ENCODE measurements at places on chromosomes 5 and 9.

DNA sequence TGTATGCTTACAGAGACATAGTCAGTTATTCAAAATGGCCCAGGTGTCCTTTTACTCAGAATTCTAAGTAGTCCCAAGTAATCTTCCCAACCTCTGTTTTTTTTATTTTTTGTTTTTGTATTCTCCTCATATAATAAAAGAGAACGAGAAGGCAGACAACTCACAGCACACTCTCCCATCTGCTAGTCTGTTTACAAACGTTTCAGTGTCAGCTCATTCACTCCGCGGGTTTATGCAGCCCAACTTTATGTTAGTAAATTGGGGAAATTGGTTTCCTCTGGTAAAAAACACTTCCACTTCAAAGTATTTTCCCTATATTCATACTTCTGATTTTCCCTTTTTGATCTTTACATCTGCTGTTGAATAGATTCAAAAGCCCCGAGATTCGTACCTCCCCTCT is 347.2 kb downstream of the EFNA5 start:
- DNase-seq = no peak

- DNase-seq = no peak
Measured at GRCh38 chr5:116669261-116670031, 94.8 kb upstream of the SEMA6A start.

DNA sequence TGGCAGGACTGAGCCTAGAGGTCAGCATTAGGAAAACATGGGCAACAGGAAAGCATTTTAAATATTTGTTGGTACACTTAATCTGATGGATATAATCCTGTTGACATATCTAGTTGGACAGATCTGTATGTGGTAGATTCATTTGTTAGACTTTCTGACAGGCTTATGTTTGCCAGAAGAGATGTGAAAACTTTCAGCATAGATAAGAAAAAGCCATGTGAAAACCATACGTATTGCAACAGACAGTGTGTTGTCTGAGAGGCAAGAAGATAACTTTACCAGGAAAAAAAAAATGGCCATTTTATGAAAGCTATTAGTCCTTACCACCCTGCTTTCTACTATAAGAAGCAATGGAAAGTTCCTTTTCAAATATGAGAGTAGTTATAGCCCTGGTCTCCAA is 1902.2 kb upstream of the C9orf72 start:
- DNase-seq = no peak

DNA sequence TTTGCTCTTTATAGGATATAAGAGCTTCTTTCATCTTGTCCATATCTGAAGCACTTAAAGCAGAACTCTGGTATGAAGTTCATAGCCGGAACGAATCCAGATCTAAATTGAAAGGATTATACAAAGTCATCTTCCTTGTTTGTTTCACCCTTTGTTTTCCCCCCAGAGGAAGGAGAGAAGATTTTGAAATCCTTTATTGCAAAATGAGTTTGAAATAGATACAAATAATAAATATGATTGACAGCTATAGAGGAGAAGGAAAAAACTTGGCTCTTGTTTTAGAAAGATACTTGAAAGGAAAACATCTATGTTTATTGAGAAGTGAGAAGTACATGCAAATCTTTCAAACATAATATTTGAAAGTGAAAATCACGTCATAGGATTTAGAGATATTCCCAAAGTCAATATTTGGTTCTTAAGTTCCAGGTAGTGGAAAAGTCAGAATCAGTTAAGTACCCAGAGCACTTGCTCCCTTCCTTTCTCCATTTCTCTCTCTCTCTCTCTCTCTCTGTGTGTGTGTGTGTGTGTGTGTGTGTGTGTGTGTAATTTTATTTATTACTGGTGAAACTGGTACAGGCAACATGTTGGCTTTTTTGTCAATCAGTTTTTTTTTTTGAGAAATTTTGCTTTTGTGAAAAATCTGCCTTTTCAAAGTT is 27.2 kb downstream of the PAM start:
- no peak for DNase-seq

GRCh38 chr5:52734557-52734956 is 53.2 kb upstream of the ITGA1 start:
- DNase-seq = no peak

Data from NCI-H187 treated with DMSO at 0.1 percent for 48 hours (cell line).